ENCODE measurements at places on chromosomes 6 and 20.

DNA sequence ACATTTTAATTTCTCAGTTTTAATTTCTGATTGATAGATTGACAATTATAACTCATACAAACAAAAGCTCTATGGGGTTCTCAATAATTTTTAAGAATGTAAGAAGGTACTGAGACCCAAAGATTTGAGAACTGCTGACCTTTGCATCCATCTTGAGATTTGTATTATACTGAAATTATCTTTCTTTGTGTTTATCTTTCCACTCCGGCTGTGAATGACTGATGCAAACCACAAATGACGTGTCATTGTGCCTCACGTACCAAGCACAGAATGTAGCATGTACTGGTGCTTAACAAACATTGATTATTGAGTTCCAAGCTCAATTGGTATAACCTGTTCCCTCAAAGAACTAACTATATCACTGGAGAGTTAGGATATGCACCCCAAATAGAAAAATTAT, 152.1 kb upstream of the SMLR1 start:
- no peak for DNase-seq

GRCh38 chr20:24969186-24970029, 20.3 kb downstream of the CST7 start:
- no peak for DNase-seq

GRCh38 chr20:35395728-35396127, 16.0 kb downstream of the UQCC1 start:
- DNase-seq: no peak

DNA sequence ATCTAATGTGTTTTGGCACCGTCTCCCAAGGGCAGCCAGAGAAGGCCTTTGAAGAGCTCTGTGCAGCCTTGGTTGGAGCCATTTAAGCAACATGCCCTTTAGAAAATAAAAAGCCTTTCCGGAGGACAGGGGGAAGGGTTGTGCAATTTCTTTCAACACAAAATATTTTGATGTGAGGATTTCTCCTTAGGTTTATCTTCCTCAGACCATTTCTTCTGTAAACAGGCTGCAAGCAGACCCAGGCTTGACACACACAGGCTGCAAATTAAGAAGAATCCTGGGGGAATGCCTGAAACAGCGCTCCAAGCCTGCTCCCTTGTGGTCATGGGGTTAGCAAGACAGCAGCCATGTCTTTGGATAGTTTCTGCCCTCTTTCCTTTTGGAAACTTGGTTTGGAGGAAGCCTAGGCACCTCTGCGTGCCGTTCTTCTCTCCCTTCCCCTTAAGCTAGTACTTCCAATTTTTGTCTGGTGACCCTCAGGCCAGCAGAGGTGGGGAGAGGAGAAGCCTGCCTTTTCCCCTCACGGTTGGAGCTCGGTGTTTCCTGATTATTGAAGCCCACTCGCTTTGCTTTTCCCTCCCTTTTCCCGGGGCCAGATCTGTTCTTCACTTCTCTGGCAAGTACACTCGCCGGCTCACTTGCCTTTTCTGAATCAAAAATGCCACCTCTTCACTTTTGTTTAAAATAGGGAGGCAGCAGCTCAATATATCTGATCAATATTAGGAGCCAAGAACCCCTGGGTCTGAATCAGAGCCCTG, 39.6 kb upstream of the NOX3 start:
- peak; percentile 8 for DNase-seq

DNA sequence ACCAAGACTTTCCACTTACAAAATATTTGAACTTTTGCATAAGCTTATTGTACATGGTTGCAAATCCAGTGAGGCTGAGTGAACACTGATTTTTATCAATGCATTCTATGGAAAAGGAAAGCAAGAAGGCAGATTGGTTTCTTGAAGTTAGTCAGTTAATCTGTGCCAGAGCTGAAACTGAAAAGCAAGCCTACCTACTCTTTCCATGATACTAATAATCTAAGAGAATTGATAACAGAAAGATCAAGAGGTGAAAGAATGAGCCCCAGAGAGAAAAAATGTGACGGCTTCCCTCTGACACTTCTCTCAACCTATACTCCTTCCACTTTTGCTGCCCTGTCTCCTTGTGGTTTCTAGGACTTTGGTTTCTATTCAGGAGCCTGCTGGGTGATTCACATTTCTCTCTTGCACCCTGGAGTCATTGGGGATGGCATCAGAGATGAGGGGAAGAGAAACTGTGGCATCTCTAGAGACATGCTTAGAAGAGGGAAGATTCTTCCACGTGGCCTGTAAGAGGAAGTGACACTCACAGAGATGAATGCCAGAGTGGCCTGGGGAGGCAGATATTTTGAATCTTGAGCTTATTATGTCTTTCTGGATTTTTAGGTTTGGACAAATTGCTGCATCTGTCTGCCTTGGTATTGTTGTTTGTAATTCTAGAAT, 158.6 kb upstream of the RIMS1 start:
- no peak for DNase-seq

DNA sequence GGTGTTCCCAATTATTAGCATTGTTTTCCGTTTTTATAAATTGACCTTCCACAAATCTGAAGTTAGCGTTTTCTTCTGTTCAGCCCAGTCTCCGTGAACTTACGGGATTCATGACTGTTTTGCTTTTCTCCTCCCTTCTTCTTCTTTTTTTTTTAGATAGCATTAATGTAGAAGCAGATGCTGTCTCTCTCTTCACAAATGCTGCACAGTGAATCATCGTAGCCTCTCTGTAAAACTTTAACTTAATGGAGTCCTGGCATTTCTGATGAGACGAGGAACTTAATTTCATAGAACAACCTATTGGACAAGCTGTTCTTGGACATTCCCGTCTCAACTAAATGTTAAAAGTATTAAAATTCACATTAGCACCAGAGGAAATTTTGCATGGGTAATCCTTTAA, 138.0 kb upstream of the EEF1E1 start:
- no peak for DNase-seq

DNA sequence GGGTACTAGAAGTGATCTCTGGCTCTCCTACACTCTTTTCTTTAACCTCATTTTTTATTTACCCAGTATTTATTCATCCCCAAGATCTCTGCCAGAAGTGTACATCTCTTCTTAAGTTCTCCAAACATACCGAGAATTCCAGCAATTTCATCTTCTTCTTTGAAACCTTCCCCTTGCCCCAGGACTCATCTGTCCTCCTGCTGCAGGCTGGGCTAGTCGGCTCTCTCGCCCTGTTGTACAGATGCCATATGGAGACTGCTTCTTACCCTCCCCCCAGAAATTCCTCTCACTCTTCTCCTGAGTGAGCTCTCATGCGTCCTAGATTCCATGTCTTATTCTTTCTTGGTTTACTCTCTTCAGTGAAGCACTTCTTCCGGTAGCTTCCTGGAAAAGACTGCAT, 21.9 kb upstream of the PNRC1 start:
- no peak for DNase-seq

- DNase-seq: no peak
Measured at GRCh38 chr6:35023091-35024000, 117.8 kb downstream of the TCP11 start.

- DNase-seq: no peak
Measured at GRCh38 chr6:94045099-94045829, 625.9 kb upstream of the EPHA7 start.

- no peak for DNase-seq
Measured at GRCh38 chr20:48035961-48036731, 250.9 kb upstream of the SULF2 start.

- DNase-seq: no peak
Measured at GRCh38 chr6:151288712-151289398, 49.1 kb downstream of the AKAP12 start.

DNA sequence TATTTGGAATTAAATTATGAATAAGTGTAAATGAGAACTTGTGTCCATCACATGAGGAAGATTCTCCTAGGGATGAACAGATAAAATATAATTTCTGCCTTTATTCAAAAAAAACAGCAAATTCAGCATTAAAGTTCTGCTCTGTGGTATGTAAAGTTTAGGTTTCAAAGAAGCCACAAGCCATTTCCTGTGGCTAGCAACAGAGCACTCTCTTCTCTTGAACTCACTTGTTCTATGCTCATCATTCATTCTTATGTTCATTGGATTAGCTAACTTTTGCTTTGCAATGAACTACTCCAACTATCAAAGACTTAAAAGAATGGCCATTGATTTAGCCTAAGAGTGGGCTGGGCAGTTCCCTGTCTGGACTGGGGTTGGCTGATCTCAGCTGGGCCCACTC, 20.8 kb upstream of the SNRPB2 start:
- no peak for DNase-seq

- no peak for DNase-seq
Measured at GRCh38 chr6:74431873-74432580, 736.0 kb downstream of the CD109 start.

- no peak for DNase-seq
Measured at GRCh38 chr6:95127261-95127660, 450.1 kb upstream of the MANEA start.

DNA sequence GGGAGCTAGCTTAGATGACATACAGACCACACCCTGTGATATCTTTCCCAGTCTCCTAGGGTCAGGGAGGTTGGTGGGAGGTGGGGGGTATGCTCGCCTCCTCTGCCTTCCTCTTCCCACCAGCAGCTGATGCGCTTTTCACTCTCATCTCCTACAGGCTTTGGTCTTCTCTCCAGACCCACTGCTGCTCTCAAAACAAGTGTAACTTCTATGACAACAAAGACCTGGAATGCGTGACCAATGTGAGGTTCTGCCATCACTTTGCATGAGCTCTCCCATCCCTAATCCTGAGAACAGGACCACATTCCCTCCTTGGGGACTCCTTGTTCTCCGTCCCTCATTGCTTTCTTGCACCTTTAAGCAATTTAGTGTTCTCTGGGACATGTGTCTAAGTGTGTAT, 2.7 kb downstream of the CTSA start:
- DNase-seq: no peak

DNA sequence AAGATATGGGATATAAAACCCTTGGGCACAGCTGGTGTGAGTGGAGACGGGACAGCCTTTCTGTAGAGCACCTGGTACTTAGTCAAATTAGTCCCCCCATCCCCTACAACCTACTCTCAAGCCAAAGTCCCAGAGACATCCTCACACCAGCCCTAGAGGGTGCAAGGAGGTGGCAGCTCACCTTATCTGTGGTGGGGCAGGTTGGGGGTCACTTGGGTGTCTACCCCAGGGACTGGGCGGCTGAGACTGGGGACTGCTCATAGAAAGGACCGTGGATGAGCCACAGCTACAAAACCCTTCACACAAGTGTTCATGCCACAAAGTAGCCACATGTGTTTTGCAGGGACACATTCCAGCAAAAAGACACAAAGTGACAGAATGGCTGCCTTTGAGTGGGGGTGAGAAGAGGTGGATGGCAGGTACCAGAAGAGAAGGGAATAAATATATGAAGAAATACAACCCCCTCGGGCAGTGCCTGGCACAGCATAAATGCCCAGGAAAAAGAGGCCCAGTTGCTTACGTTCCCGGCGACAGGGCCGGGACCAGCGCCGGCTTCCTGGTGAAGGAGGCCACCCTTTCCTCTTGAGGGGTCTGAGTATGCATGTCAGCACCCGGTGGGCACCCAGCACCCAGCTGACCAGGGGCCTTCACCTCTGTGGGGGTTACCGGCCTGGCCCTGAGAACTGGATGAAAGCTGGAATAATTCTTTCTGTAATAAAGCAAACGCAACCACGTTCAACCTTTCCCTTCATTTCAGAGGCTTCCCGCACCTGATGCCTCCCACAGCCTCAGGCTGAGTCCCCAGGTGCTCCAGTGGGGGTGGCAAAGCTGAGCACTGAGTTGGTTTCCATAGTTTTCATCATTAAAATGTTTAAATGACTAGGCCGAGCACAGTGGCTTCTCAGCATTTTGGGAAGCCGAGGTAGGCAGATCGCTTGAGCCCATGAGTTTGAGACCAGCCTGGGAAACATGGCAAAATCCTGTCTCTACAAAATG, 14.4 kb upstream of the CEBPB start:
- DNase-seq: no peak

- no peak for DNase-seq
Measured at GRCh38 chr6:4371207-4371921, 236.0 kb upstream of the ECI2 start.

- no peak for DNase-seq
Measured at GRCh38 chr6:70163795-70164194, 139.1 kb downstream of the COL9A1 start.

DNA sequence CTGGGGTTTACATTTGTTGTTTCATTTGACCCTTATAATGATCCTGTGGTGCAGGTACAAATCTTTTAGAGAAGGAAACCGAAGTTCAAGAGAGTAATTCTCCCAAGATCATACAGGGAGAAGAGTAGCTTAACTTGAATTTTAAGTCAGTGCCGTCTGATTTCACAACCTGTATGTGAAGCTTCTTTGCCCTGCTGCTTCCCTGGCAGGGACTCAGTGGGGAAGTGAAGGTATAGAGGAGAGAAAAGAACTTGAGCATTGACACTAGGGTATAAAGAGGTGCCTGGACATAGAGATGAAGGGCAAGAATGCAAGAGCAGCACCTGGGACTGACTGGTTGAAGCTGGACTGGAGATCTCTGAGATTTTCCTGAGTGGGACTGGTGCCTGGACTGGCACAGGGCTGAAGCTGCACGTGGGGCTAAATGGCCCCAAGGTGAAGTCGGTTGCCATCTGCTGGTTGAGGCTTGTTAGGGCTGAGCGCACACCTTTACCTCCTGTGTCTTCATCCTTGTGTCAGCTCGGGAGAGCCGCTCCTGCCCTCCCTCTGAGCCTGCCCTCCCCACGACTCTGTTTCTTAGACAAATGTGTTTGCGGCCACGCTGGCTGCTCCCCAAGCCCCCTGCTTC, 41.8 kb downstream of the FARS2 start:
- no peak for DNase-seq

DNA sequence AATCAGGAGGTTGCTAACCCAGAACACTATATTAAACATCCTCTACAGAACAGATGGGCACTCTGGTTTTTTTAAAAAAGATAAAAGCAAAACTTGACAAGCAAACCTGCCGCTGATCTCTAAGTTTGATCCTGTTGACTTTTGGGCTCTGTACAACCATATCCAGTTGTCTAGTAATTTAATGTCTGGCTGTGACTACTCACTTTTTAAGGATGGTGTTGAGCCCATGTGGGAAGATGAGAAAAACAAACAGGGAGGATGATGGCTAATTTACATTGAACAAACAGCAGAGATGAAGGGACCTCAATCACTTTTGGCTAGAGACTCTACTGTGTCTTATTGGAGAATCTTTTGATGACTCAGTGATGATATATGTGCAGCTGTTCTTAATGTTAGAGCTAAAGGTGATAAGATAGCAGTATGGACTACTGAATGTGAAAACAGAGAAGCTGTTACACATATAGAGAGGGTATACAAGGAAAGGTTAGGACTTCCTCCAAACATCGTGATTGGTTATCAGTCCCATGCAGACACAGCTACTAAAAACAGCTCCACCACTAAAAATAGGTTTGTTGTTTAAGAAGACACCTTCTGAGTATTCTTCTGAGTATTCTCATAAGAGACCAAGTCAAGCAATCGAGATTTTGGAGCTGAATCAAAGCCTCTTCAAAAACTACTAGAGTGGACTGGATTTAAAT, 201.2 kb upstream of the SHLD1 start:
- no peak for DNase-seq

- no peak for DNase-seq
Measured at GRCh38 chr20:25239387-25240370, 8.2 kb upstream of the PYGB start.

- DNase-seq: no peak
Measured at GRCh38 chr6:14690120-14691056, 555.5 kb upstream of the JARID2 start.

Data from KBM-7 (cell line).